Mesendoderm (in vitro differentiated cells): ENCODE measurements at places on chromosomes 12 and 14.

GRCh38 chr14:29601616-29602015, 326.0 kb downstream of the PRKD1 start:
- no peak for DNase-seq

GRCh38 chr14:61298824-61299223, 17.7 kb upstream of the TMEM30B start:
- DNase-seq, result no peak

DNA sequence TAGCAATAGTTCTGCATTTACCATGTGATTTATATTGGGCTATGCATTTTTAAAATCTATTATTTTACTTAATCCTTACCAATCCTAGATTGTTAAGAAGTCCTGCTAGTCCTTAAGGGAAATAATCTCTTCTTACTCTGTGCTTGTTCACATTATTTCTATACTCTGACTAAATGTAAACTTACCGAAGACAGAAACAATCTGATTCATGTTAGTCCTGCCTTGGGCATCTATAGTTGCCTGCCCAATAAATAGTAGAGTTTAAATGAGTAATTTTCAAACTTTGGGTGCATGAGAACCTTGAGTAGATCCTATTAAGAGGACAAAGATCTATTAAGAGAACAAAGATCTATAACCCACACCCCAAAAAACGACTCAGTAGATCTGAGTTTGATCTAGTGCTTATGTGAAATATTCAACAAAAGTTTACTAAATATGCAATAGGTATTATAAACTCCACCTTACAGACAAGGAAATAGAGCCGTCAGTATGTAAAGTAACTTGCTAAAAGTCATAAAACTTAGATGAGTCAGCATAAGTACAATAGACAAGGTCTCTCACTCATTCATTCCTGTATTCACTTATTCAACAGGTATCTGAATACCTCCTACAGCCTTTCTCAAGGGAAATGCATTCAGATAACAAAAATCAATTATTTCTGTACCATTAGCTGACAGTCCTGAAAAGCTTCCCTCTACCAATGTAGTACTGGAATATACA, 127.6 kb downstream of the PAWR start:
- no peak for DNase-seq

- DNase-seq, result no peak
Observed at GRCh38 chr12:41972598-41972997, 172.1 kb downstream of the GXYLT1 start.

DNA sequence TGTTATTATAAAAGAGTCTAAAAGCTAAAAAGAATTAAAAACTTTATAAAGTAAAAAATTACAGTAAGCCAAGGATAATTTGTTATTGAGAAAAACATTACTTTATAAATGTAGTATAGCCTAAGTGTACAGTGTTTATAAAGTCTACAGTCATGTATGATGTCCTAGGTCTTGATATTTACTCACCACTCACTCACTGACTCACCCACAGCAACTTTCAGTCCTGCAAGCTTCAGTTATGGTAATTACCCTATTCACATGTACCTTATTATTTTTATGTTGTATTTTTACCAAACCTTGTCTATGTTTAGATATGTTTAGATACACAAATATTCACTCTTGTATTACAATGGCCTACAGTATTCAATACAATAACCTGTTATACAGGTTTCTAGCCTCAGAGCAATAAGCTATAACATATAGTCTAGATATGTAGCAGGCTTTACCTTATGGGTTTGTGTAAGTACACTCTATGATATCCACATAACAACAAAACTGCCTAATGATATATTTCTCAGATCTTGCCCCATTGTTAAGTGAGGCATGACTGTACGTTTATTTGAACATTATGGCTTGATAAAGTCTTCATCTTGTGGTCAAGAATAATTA, 113.7 kb upstream of the KITLG start:
- no peak for DNase-seq

DNA sequence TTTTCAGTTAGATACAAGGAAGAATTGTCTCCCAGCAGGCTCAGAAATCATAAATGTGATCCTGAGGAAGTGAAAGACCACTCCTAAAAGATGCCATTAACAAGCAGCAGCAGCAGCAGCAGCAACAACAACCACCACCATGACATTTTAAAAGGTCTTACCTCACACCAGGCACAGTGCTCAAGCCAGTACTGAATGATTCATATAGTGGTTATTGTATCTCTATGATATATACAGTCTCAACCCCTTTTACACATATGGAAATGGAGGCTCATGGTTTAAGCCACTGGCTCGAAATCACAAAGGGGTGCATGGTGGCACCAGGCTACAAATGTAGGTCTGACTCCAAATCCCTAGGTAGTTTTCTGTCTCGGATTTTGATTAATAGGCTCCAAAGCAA, 126.9 kb downstream of the KTN1 start:
- DNase-seq, result no peak

DNA sequence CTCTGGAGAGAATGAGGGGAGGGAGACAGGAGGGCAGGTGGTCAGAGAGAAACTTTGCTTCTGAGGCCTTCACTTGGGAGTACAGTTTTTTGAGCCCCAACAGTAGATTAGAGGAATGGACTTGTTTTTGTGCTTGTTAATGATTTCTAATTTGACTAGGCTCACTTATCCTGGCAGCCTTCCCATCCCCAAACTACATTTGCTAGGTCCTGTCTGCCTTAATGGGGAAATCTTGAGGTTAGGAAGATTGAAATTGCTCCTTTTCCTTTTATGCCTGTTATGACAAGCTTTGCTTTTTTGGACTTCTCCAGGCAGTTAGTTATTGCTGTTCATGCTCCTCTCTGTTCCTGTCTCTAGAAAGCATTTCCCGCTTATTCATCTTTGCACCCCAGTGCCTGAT, 37.7 kb downstream of the SYNE2 start:
- DNase-seq, result no peak

DNA sequence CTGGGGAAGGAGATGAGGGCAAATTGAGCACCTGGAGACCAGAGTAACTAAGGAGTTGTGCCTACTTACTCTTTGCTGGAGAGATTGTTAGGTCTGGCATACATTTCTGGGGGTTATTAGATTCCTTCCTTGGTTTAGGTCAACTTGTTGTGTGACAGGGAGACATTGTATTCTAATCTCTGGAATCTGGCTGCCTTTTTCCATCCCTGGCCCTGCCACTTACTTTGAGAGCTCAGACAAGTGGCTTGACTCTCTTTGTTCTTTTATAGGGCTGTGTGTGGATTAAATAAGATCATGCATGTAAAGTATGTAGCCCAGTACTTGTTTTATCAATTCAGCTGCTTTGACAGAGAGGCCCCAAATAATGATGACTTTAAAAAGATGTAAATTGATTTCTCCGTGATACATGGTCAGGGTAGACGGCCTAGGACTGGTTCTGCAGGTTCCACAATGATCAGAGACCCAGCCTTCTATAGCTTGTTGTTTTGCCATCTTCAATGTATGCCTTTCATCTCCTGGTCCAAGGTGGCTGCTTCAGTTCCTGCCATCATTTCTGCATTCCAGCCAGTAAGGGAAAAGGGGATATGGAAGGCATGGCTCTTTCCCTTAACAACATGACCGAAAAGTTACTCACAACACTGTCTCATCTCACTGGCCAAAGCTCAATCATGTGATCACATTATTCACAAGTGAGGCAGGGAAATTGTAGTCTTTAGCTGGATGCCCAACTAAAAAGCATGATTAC, 72.6 kb downstream of the CHST11 start:
- DNase-seq, result peak; percentile 54

DNA sequence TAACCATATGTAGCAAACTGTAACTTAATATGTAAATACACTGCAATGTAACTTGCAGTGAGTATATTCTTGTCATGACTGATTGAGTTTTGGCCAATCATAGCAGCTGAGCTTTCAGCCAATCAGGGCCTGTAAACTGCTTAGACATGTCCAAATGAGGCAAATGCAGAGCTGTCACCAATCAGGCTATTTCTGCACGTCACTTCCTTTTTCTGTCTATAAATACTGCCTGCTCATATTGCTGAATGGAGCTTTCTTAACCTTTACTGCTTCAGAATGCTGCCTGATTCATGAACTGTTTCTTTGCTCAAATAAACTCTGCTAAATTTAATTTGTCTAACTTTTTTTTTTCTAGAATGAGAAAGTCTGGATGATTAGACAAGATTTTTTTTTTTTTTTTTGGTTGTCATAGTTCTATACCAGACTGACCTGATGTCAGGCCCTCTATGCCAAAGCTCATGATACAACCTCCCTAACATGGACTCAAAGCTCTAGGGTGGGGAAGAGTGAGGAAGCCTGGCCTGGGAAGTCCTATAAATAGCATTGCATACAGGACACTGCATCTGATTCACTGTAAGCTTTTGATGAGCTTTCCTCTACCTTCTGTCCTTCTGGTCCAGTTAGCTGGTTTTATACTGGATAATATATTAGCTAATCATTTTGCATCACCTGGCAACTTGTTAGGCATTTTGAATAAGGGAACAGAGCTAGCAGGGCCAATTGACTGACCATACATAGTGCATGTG, 12.0 kb downstream of the MGP start:
- no peak for DNase-seq

GRCh38 chr14:68414121-68414520, 378.7 kb downstream of the ZFP36L1 start:
- no peak for DNase-seq

GRCh38 chr12:91567100-91567485, 384.5 kb upstream of the DCN start:
- no peak for DNase-seq

DNA sequence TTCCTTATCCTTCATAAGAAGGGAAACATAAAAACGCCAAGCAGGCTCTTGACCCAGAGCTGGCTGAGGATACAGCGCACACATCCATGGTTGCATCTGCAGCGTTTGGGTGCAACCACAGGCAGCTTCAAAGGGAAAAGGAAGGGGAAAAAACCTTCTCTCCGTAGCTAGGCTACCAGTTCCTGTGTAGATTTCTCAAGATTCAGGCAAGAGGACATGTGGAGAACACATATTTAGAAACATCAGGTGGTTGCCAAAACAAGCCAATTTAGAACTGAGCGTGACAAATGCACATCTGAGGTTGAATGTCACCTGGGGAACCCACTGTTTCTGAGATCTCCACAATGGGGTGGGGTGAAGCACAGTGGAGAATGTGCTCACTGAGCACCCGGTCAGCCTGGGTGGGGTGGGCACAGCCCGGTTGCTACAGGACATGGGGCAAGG, 78.3 kb upstream of the BDKRB2 start:
- no peak for DNase-seq

DNA sequence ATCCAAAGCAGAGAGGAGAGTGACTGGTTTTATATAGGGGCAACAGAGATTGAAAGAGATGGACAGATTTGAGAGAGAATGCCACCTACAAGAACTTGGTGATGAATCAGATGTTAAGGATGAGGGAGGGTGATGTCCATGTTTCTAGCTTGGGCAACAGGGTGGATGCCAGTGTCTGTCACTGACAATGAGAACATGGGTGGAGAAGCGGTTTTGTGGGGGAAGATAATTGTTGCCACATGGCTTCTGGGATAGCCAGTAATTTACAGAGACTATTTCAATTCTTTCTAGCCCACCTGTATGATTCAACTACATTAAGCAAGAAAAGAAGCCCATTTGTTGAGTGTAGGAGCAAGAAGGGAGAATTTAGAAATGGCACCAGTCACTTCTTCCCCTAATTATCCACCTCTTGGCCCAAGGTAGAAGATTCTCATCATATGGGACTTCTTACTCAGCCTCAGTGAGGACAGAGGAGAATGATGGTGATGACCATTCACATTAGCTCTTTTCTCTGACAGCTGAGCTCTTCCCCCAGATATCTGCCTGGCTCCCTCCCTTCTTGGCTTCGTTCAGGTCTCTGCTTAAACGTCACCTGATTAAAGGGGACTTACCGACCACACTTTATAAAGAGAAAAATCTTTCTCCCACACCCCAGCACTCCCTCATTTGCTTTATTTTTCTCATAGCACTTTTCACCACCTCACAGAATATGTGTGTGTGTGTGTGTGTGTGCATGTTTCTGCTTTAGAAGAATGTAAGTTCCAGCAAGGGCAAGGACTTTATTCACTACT, 117.8 kb downstream of the DUSP6 start:
- no peak for DNase-seq

GRCh38 chr12:89070603-89071002, 281.7 kb downstream of the DUSP6 start:
- DNase-seq, result no peak

DNA sequence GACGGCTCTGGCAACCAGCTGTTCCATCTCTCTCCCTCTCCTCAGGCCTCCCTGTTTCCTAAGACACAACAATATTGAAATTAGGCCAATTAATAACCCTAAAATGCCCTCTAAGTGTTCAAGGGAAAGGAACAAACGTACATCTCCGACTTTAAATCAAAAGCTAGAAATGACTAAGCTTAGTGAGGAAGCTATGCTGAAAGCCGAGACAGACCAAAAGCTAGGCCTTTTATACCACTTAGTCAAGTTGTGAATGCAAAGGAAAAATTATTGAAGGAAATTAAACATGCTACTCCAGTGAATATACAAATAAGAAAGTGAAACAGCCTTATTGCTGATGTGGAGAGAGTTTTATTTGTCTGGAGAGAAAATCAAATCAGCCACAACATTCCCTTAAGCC, 61.8 kb upstream of the CATSPERB start:
- DNase-seq, result no peak

DNA sequence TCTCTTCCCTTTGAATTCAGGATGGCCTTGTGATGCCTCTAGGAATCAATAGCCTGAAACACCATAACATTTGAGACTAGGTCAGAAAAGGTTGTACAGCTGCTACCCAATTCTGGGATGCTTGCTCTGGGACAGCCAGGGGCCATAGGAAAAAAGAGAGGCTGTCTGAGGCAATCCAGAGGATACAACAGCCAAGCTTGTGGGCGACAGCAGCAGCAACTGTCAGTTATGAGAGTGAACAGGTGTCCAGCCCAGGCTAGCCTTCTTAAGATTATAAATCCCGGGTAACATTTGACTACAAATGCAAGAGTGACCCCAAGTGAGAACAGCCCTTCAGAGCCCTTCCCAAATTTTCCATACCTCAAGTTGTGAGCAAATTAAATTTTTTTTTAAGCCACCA, 11.1 kb downstream of the DCN start:
- no peak for DNase-seq
